ENCODE measurements at places on chromosomes 7 and 10. TPM values are rescaled to one million over a fixed set of nuclear protein-coding genes. Genes with fewer than 3 reads are reported as not detected.
A peak's percentile ranks its signal among the peaks of the same experiment; 100 is the strongest.

- DNase-seq, result no peak
- H3K27ac ChIP-seq, result no peak overlapping the region
- H3K4me1 ChIP-seq, result peaks cover 26% of the 10 kb centered on the region
These were observed 65.2 kb downstream of the TCF7L2 start for GRCh38 chr10:113015201-113015600.

- H3K4me3 ChIP-seq, result no peak overlapping the region
- H3K27ac ChIP-seq, result peak overlapping the region; percentile 65
These were observed 52.0 kb downstream of the CDK14 start for GRCh38 chr7:90648107-90648506.

- H3K4me1 ChIP-seq, result peaks cover 60% of the 10 kb centered on the region
- DNase-seq, result peak; percentile 98
- peak overlapping the region; percentile 98 for H3K27ac ChIP-seq
- H3K4me3 ChIP-seq, result peak overlapping the region; percentile 34
- H3K27me3 ChIP-seq, result no peaks in the 10 kb centered on the region
- H3K36me3 ChIP-seq, result no peaks in the 10 kb centered on the region
These were observed 84.6 kb upstream of the PDGFA start for GRCh38 chr7:604001-604883.

The SEC61A2 gene
- 1.9 TPM for total RNA-seq

The SLC29A4 gene
- 3.2 TPM for total RNA-seq

The NANOS1 gene
- 5.3 TPM for total RNA-seq
